ENCODE measurements at places on chromosomes 3 and 15.

DNA sequence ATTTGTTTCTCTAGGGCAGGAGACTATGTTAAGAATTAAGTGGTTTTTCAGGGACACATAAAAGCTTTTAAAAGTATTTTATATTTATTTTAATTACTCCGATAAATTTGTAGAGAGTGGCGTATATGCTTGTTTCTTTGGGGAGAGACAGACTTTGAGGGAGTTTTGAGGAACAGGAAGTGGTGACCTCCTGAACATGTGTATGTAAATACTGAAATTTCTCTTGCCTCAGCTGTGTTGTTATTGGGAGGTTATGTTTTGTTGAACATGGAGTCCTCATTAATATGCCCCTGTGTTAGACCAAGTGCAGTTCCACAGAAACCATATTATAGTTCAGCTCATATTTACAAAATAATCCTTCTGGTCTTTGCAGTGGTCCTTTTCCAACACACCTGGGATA lies 41.8 kb upstream of the UTS2B start:
- no peak for DNase-seq

DNA sequence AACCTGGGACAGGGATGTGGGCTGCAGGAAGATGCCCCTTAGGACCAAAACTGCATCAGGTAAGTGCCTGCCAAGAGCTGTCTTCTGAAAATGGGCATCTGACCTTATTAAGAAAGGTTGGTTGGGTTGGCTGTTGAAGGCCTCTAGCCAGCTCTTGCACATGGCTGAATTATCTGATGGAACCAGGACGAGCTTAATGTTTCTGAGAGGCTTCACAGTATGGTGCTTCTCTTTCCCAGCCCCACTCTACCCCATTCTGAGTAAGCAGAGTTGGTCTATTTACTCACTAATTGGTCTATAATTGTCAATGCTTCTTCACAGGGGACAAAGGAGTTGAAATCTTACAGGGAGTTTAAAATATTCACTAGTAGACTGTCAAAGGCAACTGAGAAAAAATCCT lies 48.4 kb downstream of the DTWD1 start:
- DNase-seq, result no peak

DNA sequence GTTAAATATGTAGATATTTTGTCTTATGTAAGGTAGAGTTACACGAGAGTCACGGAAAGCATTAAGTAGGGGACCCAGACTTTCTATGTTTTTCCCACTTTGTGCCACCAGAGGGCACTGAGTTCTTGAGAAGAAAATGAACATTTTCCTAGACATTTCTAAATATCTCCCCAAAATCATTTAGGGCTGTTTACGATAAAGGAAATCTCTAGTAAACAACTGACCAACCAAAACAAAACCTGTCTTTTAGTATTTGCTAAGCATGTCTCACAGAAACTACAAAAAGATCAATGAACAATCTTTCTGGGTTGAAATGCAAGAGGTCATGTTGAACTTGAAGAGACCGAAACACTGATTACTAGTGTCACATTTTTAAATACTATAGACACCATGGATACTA lies 16.1 kb downstream of the POU1F1 start:
- peak; percentile 46 for DNase-seq

GRCh38 chr15:100116416-100117190 lies 225.2 kb downstream of the ADAMTS17 start:
- DNase-seq, result no peak

GRCh38 chr3:153090973-153091372 lies 71.1 kb upstream of the RAP2B start:
- DNase-seq, result no peak

DNA sequence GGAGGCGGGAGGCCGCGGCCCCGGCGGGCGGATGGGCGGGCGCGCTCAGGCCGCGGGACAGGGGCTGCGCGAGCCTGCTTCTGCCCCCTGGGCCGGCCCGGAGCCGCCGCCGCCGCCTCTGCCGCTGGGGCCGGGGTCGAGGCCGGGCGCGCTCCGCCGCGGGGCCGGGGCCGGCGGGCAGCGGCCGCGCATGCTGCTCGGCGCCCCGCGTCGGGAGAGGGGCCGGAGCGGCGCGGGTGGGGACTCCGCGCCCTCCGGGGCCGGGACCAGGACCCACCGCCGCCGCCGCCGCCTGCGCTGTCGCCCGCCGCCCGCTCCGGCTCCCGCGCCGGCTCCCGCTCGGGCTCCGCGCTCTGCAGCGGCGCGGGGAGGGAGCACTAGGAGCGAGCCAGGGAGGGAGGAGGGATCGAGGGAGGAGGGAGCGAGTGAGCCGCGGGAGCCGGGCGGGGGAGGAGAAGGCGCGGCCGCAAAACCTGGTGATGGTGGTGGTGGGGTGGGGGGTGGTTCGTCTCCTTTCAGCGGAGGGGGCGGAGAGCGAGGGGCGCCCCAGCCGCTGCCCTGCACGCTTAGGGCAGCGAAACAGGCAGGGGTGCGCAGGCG lies at the start of gene LINGO1:
LINGO1 (minus strand) TSS at position 379 of the 600 bp plus-strand sequence. CDS start 597 bp downstream, outside the sequence.
- no peak for DNase-seq

GRCh38 chr3:57682284-57682683 lies 10.6 kb downstream of the DENND6A start:
- no peak for DNase-seq

- DNase-seq, result no peak
Measured at GRCh38 chr15:77904436-77904821, 173.1 kb downstream of the TBC1D2B start.

DNA sequence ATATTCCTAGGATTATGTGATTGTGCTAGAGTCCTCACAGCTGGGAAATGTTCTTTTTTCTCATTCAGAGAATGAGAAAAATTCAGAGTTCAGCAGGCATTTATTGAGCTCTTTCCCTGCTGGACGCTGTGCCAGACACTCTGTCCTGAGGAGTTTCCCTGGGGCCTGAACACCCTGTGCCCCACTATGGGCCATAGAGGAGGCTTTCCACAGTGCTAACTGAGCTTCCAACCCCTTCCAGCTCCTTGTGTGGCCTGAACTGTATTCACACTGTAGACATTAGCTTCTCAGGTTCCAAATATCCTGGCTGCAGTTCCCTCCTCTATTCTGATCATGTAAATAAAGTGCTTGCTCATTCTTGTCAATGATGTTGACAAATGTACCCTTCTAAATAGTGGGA lies 10.0 kb downstream of the ABHD2 start:
- no peak for DNase-seq

GRCh38 chr3:57444469-57444868 lies 99.7 kb downstream of the DNAH12 start:
- no peak for DNase-seq

DNA sequence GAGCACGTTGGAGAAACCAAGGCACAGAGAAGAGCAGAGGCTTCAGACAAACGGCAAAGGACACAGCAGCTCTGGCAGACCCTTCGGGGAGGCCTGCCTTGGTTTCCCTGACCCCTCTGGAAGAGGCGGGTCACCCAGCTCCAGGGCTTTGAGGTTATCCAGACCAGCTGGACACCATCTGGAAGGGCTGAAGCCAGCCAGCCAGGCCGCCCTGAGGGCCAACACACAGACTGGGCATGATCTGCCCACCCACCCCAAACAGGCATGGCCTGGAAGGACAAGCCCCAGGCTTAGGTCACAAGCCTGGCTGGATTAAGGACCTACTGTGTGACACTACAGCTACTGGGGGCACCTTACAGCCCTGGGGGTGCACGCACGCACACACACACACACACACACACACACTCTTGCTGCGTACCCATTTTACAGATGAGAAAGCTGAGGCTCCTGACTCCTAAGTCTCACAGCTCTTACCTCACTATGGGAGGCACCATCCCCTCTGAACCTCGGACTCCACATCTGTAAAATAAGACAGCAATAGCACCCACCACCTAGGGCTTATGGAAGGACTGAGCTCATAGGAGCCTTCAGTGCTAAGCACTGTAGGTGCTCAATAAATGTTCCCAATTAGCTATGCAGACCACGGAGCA lies 10.8 kb downstream of the PLXND1 start:
- no peak for DNase-seq

DNA sequence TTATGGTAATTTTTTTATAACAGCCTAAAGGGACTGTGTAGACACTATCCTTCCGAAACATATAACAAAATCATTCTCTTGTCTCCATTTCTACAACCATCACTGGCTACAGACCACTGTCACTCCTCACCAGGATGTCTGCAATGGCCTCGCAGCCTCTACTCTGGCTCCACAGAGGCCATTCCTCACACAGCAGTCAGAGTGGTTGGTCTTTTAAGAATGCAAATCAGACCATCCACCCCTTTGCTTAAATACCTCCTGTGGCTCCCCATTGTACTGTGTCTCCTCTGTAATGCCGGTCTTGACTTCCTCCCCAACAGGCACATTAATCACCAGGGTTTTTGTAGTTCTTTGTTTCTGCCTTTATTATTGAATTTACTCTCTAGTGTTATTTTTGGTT lies 344.8 kb downstream of the ERC2 start:
- no peak for DNase-seq

DNA sequence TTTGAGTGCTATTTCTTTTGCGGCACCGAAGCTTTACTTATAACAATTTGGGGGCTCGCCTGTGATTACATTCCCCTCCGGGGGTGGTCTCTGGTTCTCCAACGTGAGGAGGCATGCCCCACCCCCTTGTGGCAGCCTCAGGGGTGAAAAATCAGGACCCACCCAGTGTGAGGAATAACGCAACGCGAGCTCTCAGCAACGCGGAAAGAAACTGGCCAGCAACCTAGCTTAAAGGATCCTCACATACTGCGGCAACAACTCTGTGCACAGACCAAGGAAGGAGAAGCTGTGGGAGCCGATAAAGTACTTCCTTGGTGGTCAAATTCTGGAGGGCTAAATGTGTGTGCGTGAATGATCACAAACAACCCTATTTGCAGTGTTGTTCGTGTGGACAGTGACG lies 5.8 kb downstream of the IQCF1 start:
- no peak for DNase-seq

GRCh38 chr15:39438799-39439592 lies 141.9 kb upstream of the THBS1 start:
- DNase-seq, result no peak

DNA sequence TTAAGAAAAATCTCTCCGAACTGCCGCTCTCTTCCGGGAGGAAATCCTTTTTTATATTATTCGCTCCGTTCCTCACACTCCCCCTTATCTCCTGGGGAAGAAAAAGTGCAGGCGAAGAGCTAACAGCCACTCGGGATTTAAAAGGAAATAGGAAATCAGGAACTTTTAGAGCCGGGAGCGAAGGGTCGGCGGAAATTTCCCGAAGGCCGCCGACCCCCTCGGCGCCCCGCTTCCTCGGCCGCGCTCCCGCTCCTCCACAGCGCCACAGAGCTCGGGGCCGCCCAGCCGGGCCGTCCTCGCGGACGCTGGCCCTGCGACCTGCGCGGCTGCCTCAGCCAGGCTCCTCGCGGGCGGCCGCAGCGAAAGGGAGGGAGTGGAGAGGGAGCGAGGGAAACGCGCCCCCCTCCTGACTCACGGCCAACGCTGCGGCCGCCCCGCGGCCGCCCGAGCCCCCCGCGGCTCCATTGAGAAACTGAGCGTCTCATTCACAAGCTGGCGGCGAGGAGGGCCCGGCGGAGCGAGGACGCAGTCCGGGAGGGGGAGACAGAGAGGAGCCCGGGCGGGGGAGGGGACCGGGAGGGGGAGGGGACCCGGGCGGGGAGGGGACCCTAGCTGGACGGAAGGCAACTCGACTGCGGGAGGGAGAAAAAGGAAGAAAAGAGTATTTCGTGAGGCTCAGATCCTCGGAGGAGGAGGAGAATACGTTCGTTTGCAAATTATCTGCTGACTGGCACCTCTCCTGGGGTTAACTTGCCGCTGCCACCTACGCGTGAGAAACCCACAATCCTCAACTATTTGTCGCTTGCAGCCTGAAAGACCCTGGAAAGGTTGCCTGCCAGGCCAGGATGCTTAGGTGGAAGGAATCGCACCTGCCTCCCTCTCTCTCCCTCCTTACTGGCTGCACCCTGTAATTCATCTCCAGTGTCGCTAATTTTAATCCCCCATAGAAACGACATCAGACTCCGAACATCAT lies at the start of gene PTPN9:
PTPN9 (minus strand) TSS at position 368 of the 973 bp plus-strand sequence. CDS start 539 bp downstream, outside the sequence.
- DNase-seq, result peak; percentile 70

- no peak for DNase-seq
Measured at GRCh38 chr15:35654332-35654731, 108.4 kb upstream of the DPH6 start.

DNA sequence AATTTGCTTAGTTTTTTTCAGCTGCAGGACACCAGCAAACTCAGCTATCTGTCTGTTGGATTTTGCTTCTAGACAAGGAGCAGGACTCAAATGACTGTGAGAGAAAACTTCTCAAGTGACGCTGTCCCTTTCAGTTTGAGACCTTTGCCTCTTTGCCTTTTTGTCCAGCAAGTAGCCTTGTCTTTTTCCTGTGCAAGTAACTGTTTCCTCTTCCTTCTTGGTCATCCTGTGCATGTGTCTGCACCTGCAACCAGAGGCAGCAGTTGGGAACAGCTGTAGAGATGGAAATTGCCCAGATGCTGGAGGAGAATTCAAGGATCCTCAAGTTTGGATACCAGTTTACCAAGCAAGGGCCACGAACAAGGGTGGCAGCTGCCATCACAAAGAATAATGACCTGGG lies 23.3 kb upstream of the TMOD3 start:
- no peak for DNase-seq

- DNase-seq, result no peak
Measured at GRCh38 chr3:10513306-10513705, 7.9 kb upstream of the ATP2B2 start.

DNA sequence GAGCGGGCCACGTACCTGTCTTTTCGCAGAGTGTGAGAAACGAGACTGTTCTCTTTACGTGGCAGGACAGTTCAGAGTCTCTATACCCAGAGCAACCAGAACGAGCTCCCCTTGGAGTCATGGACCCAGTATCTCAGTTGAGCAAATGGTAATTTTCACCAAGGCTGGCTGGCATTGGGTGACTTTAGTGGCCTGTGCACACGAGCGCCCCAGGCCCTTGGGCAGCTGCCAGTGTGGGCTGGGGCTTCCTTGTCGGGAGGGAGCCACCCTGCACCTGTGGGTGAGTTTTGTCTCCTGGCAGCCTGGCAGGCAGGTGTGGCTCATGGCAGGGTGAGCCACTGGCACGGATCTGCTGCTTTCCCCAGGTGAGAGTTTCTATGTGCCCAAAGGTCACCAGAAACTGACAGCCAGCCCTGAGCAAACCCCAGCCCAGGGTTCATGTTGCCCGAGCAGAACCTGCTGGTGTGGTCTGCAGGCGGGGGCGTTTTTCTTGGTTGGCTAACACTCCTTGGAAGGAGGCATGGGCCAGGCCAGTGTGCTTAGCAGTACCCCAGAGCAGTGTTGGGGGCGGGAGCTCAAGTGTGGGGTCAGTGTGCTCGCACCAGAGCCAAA lies 135.0 kb downstream of the TJP1 start:
- DNase-seq, result no peak

- no peak for DNase-seq
Measured at GRCh38 chr15:98881526-98882520, 125.8 kb downstream of the PGPEP1L start.

DNA sequence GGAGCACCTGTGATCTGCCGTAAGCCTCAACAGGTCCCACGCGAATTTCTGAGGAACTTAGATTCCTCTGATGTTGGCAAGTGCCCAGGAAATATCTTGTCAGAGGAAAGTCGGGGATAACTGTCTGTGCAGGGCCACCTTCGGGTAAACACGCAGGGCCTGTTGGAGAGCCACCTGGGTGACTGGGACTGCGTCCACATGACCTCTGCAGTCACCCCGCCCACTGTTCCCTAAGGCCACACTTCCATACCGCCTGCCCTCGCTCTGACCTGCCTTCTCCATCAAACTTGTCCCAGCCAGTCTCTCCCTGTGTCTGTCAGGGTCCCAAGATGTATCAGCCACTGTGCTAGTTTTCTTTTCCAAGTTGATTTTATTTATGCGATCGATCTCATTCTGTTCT lies 28.7 kb downstream of the BFSP2 start:
- no peak for DNase-seq

Measured in stimulated activated CD4-positive, alpha-beta T cell treated with anti-CD3 and anti-CD28 coated beads, Interleukin-12 subunit alpha, Interleukin-12 subunit beta, amount 100 ng/mL, for 48 hours (primary cell).